Lung (tissue), 17 donors: ENCODE measurements at places on chromosomes 5 and 9. TPM values are rescaled to one million over a fixed set of nuclear protein-coding genes. Genes with fewer than 3 reads are reported as not detected.

DNA sequence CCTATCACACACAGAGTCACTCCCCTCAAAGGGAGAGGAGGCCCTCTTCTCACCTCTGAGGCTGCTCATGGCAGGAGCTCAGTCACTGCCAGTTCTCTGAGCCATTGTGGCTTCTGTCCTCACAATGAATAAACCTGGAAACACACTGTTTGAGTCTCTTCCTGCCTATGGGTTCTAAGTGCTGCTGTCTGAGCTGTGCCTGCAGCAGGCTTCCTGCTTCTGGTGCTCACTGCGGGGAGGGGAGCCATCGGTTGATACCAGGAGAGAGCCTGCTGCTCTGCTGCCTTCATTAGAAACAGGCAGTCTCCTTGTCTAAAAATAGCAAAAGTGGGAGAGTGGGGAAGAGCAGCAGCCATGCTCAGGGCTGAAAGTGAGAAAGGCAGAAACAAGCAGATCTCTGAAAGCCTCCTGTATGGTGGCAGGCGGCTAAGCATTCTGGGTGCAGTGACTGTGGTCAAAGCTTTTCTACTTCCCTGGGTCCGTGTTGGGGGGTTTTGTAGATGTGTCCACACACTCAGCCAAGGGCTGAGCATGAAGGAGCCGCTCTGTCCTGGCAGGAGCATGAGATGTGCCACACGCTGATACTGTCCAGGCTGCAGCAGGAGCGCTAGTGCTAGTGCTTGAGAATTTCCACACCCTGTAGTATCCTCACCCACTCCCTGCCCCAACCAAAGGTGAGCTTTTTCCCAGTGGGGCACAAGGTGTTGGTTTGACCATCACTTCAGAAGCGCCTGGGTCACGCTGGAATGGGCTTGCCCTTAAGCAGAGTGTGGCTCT is 34.2 kb downstream of the PRKACG start:
- DNase-seq: no peak
- H3K27me3 ChIP-seq: no peaks in the 10 kb centered on the region
- H3K27ac ChIP-seq: peak overlapping the region; percentile 7
- H3K36me3 ChIP-seq: no peaks in the 10 kb centered on the region
- no peaks in the 10 kb centered on the region for H3K4me1 ChIP-seq

Gene CD14
- 86.0 TPM for total RNA-seq

GRCh38 chr9:123268199-123268464 is 254 bp downstream of the STRBP start:
- DNase-seq: no peak
- peak overlapping the region; percentile 33 for H3K27ac ChIP-seq
- peaks cover 4% of the 10 kb centered on the region for H3K4me1 ChIP-seq
- H3K4me3 ChIP-seq: peak overlapping the region; percentile 95

- no peaks in the 10 kb centered on the region for H3K36me3 ChIP-seq
- DNase-seq: peak; percentile 11
- no peak overlapping the region for H3K4me3 ChIP-seq
- no peak overlapping the region for H3K27ac ChIP-seq
Measured at GRCh38 chr5:1002836-1003235, 5.8 kb upstream of the NKD2 start.

Gene NR5A1
- 0.09 TPM for total RNA-seq

- H3K27ac ChIP-seq: no peak overlapping the region
- H3K4me1 ChIP-seq: no peaks in the 10 kb centered on the region
- peaks cover 8% of the 10 kb centered on the region for H3K36me3 ChIP-seq
- H3K4me3 ChIP-seq: no peak overlapping the region
Measured at GRCh38 chr9:93477397-93477796, 24.0 kb upstream of the FAM120AOS start.

GRCh38 chr9:126673689-126674364 is 60.1 kb downstream of the LMX1B start:
- H3K36me3 ChIP-seq: no peaks in the 10 kb centered on the region
- no peaks in the 10 kb centered on the region for H3K27me3 ChIP-seq
- DNase-seq: no peak
- H3K4me3 ChIP-seq: no peak overlapping the region
- peaks cover 5% of the 10 kb centered on the region for H3K4me1 ChIP-seq
- no peak overlapping the region for H3K27ac ChIP-seq

Gene RAPGEF1
- 56.8 TPM for total RNA-seq

DNA sequence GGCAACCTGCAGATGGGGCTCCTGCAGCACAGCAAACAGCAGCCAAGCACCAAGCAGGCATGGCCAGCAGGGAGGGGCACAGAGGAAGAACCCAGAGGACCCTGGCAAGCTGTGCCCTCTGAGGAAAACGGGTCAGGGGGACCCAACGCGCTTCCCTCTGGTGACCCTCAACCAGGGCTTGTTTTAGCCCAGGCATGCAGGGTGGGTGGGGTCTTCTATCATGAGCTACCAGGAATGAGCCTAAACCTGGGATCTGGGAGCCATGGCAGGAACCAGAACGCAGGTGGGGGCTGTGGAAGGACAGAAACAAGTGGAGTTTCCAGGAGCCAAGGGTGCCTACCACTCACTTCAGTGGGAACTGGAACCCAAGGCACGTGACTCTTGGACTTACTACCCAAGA is 20.9 kb downstream of the IPPK start:
- no peaks in the 10 kb centered on the region for H3K4me1 ChIP-seq
- DNase-seq: no peak
- no peak overlapping the region for H3K4me3 ChIP-seq
- peaks cover 12% of the 10 kb centered on the region for H3K36me3 ChIP-seq
- no peaks in the 10 kb centered on the region for H3K27me3 ChIP-seq
- H3K27ac ChIP-seq: no peak overlapping the region

GRCh38 chr5:104977529-104977928 is 1414.9 kb upstream of the NUDT12 start:
- no peaks in the 10 kb centered on the region for H3K4me1 ChIP-seq
- H3K27me3 ChIP-seq: no peaks in the 10 kb centered on the region

Gene CYFIP2
- 46.3 TPM for total RNA-seq

Gene DIPK1B
- 14.5 TPM for total RNA-seq

GRCh38 chr5:53399926-53400697 is 80.3 kb upstream of the FST start:
- H3K4me3 ChIP-seq: no peak overlapping the region
- no peak overlapping the region for H3K27ac ChIP-seq
- no peaks in the 10 kb centered on the region for H3K27me3 ChIP-seq
- no peaks in the 10 kb centered on the region for H3K36me3 ChIP-seq

DNA sequence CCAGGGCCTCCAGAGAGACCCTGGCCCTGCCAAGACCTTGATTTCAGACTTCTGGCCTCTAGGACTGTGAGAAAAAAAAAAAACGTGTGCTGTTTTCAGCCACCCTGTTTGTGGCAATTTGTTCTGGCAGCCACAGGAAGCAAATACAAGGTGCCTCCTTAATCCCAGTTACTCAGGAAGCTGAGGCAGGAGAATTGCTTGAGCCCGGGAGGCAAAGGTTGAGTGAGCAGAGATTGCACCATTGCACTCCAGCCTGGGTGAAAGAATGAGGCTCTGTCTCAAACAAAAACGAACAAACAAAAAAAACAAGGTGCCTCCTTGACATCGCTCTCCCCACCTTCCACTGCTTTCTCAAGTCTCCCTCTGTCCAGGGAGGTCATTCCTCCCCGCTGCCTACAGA is 98.0 kb downstream of the GABBR2 start:
- no peak overlapping the region for H3K27ac ChIP-seq
- peaks cover 32% of the 10 kb centered on the region for H3K4me1 ChIP-seq
- no peak for DNase-seq
- H3K36me3 ChIP-seq: no peaks in the 10 kb centered on the region
- H3K27me3 ChIP-seq: no peaks in the 10 kb centered on the region

- H3K36me3 ChIP-seq: no peaks in the 10 kb centered on the region
- H3K27me3 ChIP-seq: no peaks in the 10 kb centered on the region
- H3K4me3 ChIP-seq: no peak overlapping the region
- H3K27ac ChIP-seq: peak overlapping the region; percentile 51
Measured at GRCh38 chr9:113482991-113483675, 19.6 kb downstream of the RGS3 start.

Gene TRIP13
- total RNA-seq: 6.2 TPM

DNA sequence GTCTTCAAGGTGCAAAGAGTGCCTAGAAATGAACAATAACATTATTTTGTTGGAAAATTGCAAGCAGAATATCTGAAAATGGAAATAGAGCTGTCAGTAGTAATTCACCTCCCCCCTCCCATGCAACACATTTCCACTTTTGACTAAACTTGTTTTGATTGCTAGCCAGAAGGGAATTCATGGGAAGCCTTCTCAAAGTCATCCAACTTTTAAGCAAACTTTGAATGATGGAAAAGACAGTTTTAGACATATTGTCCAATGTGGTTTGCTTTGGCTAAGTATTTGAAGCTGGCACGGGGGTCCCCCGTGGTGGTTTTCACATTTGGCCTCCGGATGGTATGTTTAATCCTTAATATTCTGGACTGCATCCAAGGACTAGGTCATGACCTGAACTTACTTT is 7.5 kb downstream of the NR2F1 start:
- no peak overlapping the region for H3K4me3 ChIP-seq

Gene CNTFR
- 3.3 TPM for total RNA-seq

DNA sequence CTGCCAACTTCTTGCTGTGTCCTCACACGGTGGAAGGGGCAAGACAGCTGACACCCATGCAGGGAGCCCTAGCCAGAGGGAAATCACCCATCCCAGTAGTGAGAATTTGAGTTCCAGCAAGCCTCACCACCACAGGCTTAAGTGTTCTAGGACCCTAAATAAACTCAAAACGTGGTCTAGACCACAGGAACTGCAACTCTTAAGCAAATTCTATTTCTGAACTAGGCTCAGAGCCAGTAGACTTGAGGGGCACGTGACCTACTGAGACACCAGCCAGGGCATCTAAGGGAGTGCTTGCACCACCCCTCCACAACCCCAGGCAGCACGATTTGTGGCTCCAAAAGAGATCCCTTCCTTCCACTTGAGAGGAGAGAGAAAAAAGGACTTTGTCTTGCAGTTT is 96.0 kb upstream of the PHF24 start:
- no peaks in the 10 kb centered on the region for H3K4me1 ChIP-seq
- no peaks in the 10 kb centered on the region for H3K27me3 ChIP-seq
- H3K36me3 ChIP-seq: no peaks in the 10 kb centered on the region
- H3K4me3 ChIP-seq: no peak overlapping the region
- no peak for DNase-seq
- H3K27ac ChIP-seq: no peak overlapping the region

- no peak overlapping the region for H3K4me3 ChIP-seq
- H3K4me1 ChIP-seq: no peaks in the 10 kb centered on the region
- no peak for DNase-seq
- no peak overlapping the region for H3K27ac ChIP-seq
Measured at GRCh38 chr5:180334176-180334575, 19.0 kb downstream of the GFPT2 start.

GRCh38 chr5:150081541-150082283 is 4.6 kb downstream of the CSF1R start:
- DNase-seq: peak; percentile 76
- H3K4me3 ChIP-seq: no peak overlapping the region
- no peaks in the 10 kb centered on the region for H3K4me1 ChIP-seq
- H3K36me3 ChIP-seq: no peaks in the 10 kb centered on the region
- no peak overlapping the region for H3K27ac ChIP-seq
- no peaks in the 10 kb centered on the region for H3K27me3 ChIP-seq

DNA sequence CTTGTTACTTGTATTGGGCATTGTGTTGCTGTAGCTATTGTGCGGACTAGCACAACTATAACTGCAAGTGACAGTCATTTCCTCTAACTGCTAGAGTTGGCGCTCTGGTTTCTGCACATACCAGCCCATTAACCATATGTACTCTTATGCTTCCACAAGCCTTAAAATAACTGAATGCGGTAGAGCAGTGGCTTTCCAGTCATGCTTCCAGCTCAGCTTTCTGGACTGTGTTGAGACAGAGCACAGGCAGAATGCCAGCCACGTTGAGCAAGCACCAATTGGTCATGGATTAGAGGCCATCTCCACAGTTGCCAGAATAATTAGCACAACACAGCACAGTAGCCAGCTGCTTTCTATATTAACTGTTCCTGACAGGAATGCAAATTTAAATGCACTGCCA is 12.2 kb downstream of the INVS start:
- H3K4me1 ChIP-seq: peaks cover 16% of the 10 kb centered on the region
- peaks cover 24% of the 10 kb centered on the region for H3K36me3 ChIP-seq
- peak; percentile 98 for DNase-seq
- H3K27ac ChIP-seq: no peak overlapping the region
